ENCODE measurements at places on chromosomes 11 and 22.

DNA sequence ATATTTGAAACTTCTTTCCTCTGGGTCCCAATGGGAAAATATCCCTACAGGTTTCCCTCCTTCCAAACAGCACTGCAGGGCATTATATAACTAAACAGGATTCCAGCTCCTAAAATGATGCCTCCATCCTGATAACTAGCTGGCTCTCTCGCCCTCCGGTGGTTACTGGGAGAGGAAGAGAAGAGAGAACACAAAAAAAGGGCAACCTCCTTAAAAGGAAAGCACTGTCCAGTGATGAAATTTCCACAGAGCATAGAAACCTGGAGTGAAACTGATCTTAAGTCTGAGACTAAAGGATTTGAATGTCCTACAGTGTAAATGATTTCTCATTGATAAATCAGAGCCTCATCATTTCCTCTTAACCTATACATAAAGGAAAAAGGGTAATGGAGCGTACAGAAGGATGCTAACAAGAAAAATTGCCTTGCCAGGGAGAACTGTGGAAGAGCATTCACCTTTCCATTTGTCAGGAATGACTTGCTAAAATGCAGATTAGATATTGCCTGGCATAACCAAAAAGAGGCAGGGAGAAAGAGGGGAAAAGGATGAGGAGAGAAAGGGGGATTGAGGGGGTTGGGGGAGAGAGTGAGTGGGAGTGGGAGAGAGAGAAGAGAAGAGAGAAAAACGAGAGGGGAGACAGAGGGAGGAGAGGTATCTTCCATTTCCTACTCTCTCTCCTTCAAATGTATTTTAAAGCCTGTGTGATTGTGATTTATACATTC is 121.3 kb downstream of the APOL5 start:
- DNase-seq: no peak

- DNase-seq: no peak
Observed at GRCh38 chr11:15988693-15989231, 367.6 kb downstream of the SOX6 start.

- no peak for DNase-seq
Observed at GRCh38 chr22:47067911-47068625, 305.6 kb downstream of the TBC1D22A start.

- DNase-seq: no peak
Observed at GRCh38 chr22:31980628-31981027, 36.3 kb downstream of the YWHAH start.

DNA sequence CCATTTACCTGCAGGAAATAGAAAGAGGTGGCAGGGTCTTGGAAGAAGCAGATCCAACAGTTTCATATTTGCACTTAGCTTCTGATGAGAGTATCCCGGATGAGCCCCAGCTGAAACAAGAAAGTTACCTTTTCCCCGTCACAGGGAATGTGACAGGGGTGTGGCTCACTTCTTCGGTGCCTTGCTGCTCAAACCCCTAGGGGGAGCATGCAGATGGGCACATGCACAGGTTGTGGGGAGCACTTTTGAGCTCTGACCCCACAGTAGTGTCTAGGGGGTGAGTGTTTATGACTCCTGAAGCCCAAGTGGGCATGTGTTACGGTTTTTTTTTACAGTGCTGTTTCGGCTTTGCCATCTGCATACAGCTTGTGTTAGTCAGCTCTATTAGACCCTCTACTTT is 1221.0 kb downstream of the JRKL start:
- no peak for DNase-seq

- no peak for DNase-seq
Observed at GRCh38 chr22:28171115-28171514, 252.1 kb upstream of the PITPNB start.

GRCh38 chr11:3994030-3994640 is 100.5 kb upstream of the RRM1 start:
- DNase-seq: no peak

Data from Panc1 (cell line).